NCI-H2081 treated with DMSO at 0.1 percent for 48 hours (cell line): ENCODE measurements at places on chromosomes 7 and 10.

GRCh38 chr10:52187521-52188258 is 126.4 kb upstream of the DKK1 start:
- no peak for DNase-seq

- DNase-seq = no peak
Measured at GRCh38 chr7:106418094-106418493, 133.3 kb upstream of the NAMPT start.

DNA sequence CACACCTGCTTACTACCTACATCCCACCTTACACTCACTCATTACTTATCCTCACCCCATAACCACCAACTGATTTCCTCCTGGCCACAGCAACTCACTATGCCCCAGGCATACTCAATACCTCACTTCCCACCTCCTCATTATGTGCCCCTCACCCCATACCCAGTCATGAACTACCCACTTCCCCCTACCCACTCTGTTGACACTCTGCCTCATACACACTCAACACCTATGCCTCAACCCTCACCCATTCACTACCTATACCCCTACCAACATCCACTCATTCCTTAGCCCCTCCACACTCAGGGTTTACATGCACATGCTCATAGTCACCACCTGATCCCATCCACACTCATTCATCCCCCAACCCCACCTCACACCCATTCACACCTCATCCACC is 39.6 kb downstream of the SEC61G start:
- DNase-seq = no peak

- DNase-seq = no peak
Measured at GRCh38 chr7:148911626-148912025, 27.5 kb upstream of the EZH2 start.

DNA sequence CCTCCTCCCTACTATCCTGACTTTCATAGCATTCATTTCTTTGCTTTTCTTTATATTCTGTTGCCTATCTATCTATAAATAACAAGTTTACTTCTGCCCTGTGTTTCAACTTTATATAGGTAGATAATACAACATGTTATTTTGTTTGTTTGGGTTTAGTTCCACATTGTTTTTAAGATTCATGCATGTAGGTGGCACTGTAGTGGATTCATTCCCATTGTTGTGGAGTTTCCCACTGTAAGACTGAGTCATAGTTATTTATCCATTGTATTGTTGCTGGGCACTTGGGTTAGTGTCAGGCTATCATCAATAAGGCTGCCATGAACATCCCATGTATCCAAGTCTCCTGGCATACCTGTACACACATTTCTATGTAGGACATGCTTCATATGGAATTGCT is 127.7 kb downstream of the ARHGAP22 start:
- DNase-seq = no peak

GRCh38 chr10:108436096-108436495 is 1271.6 kb upstream of the SORCS1 start:
- no peak for DNase-seq

- DNase-seq = no peak
Measured at GRCh38 chr10:50279489-50279888, 28.2 kb upstream of the ASAH2 start.

- no peak for DNase-seq
Measured at GRCh38 chr10:130171196-130171595, 35.0 kb downstream of the GLRX3 start.

DNA sequence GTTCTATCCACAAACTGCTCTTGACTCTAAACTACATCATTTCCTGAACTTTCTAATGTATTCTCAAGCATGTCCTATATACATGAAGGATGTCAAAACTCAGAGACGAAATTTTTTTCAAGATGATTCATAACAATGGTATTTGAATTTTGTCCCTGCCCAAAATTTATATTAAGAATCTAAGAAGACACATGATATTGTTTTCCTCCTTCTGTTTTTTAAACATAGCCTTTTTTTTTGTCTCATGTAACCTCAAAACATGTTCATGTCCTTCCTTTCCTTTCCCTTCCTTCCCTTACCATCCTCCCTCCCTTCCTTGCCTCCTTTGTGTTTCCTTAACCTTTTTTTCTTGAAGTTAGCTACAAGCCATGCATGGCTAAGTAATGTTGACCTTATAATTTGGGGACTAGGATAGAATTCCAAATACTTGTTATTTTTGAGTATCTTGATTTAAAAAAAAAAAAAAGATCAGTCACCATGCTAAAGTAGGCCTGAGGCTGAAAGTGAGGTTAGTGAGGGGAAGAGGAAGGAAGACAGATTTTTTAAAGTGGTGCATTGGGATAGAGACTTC is 163.0 kb downstream of the SUGCT start:
- DNase-seq = no peak

GRCh38 chr10:75261813-75262705 is 26.3 kb upstream of the COMTD1 start:
- DNase-seq = no peak

- DNase-seq = no peak
Measured at GRCh38 chr10:22183771-22184461, 33.9 kb downstream of the EBLN1 start.

DNA sequence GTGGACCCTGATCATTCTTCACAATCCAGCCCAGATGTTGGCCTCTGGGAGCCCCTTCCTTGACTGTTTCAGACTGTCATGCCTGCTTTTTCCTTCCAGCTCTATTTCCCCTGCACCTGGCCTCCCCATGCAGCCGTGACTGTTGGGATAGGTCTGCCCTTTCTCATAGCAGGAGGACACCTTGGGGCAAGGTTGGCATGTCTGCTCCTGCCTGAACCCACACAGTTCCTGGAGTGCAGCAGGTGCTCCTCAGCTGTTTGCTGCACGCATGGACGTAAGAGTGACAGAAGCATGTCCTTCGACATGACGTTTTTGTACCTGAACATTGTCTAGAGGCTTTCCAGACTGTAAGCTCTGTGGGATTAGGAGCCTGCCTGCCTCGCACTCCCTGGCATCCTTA is 24.0 kb downstream of the POR start:
- no peak for DNase-seq

- no peak for DNase-seq
Measured at GRCh38 chr10:30464675-30465074, 30.7 kb downstream of the MAP3K8 start.

GRCh38 chr10:95840121-95840520 is 67.7 kb upstream of the CC2D2B start:
- no peak for DNase-seq

DNA sequence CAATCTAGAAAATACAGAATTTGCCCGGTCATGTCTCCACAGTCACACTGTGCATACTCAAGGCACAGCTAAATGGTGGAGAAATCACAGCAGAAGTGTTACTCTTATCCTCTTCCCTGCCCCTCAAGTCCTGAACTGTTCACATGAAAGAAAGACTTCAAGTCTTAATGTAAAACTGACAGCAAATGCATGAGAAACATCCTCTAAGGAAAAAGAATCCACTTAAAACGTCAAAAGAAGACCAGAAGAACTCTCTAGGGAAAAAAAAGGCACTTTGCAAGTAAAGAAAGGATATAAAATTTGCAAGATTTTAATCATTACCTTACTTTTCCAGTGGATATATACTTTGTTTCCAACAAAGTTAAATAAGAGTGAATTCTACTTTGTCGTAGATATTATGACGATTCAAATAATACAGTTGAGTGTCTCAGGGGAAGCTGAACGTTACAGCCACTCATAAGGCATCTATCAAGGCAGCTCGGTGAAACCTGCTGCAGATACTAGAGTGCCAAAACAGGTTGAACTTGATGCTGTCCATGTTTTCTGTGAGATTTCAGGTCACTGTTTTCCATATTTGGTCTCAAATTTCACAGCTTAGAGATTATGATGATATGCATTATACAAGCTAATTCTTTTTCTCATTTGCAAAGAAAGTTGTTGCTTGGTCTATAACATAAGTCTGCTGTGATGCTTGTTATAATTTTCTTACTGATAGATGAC is 155.0 kb downstream of the CTTNBP2 start:
- no peak for DNase-seq

DNA sequence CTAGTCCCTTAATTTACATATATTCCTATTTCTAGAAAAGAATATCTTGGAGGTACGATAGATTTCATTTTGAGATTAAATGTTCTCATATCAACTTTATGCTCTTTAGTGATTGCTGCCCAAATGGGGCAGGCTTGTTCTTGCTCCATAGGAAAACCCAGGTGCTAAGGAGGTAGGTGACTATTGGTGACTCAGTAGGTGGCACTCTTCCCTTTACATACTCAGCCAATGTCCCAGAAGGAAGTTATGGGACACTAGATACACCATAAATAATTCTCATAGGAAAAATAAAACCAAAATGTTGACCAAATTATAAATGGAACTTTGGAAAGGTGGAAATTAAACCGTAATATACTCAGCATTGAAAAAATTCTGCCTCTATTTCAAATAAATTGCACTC is 4.0 kb downstream of the SKAP2 start:
- DNase-seq = no peak
